ENCODE measurements at places on chromosomes 7 and 10. TPM values are rescaled to one million over a fixed set of nuclear protein-coding genes. Genes with fewer than 3 reads are reported as not detected.

The NUTM2B gene
- total RNA-seq, result 0.09 TPM

The NKX2-3 gene
- not detected for total RNA-seq

The NEURL1 gene
- total RNA-seq, result 0.27 TPM

The ZNF727 gene
- total RNA-seq, result not detected

The UBTD1 gene
- total RNA-seq, result 35.2 TPM

The MYL7 gene
- total RNA-seq, result not detected

The GIMAP8 gene
- total RNA-seq, result 0.09 TPM

The MLXIPL gene
- 2.0 TPM for total RNA-seq

The TLL2 gene
- under 0.01 TPM for total RNA-seq

The MARVELD1 gene
- 34.9 TPM for total RNA-seq

The ANKRD26 gene
- 16.0 TPM for total RNA-seq

The ZNF467 gene
- total RNA-seq, result 0.27 TPM

The RPEL1 gene
- total RNA-seq, result under 0.01 TPM

The NAT16 gene
- not detected for total RNA-seq

The NXPH1 gene
- not detected for total RNA-seq

The LLCFC1 gene
- not detected for total RNA-seq

The NUTM2E gene
- total RNA-seq, result not detected

The BLNK gene
- total RNA-seq, result not detected

The FZD1 gene
- 28.7 TPM for total RNA-seq

The ABCB1 gene
- 0.36 TPM for total RNA-seq

The MSMB gene
- not detected for total RNA-seq

The SPRN gene
- total RNA-seq, result 0.82 TPM

The KIAA1549 gene
- 3.7 TPM for total RNA-seq

The SPDYE6 gene
- not detected for total RNA-seq

The PAOX gene
- total RNA-seq, result 5.4 TPM

The FANK1 gene
- total RNA-seq, result 2.3 TPM

The PDE6C gene
- not detected for total RNA-seq

The CUL2 gene
- 28.1 TPM for total RNA-seq

The SEPHS1 gene
- total RNA-seq, result 35.2 TPM

The MASTL gene
- 16.4 TPM for total RNA-seq

The NUDT13 gene
- 1.8 TPM for total RNA-seq

The TMEM176B gene
- not detected for total RNA-seq

The SPDYE17 gene
- total RNA-seq, result not detected

The ENTPD1 gene
- total RNA-seq, result 0.16 TPM

The MORN4 gene
- total RNA-seq, result 10.1 TPM

The CRYGN gene
- 0.16 TPM for total RNA-seq

The MINDY4 gene
- 13.2 TPM for total RNA-seq

The GIMAP2 gene
- 0.98 TPM for total RNA-seq

The PNLIPRP2 gene
- not detected for total RNA-seq

The CLCN1 gene
- total RNA-seq, result 0.16 TPM

Measured in fibroblast of the aortic adventitia (primary cell).